ENCODE measurements at places on chromosomes 6 and 20. TPM values are rescaled to one million over a fixed set of nuclear protein-coding genes. Genes with fewer than 3 reads are reported as not detected.

The CYP39A1 gene
- total RNA-seq, result 0.84 TPM

The HSPA1A gene
- total RNA-seq, result 52.7 TPM

The PPP1R18 gene
- 156 TPM for total RNA-seq

The DLL1 gene
- 1.6 TPM for total RNA-seq

DNA sequence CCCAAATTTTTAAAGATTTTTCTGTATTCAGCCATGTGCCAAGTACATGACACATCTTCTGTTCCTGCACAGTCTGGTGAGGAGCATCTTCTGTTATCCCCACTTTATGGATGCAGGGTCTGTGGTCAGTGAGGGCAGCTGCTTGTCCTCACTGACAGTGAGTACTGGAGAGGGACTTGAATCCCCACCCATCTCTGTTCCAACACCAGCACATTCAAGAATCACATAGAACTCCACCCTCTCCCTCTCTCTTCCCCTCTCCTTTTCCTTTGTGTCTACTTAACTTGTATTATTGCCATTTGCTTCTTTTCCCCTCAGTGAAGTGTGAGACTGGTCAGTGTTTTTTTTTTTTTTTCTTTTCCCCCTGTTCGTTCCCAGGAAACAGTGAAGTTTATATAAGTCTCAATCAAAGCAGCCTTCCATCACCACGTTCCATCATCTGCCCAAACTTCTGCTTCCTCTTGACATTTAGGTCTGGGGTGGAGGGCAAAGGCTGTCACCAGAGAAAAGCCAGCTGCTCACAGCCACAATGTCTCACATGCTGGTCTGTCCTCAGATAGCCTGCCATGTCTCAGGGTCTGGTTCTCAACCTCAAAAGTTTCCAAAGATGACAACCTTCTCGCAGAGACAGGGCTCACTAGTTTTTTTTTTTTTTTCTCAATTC lies 110.0 kb upstream of the SSTR4 start:
- DNase-seq, result no peak

The LY6G6D gene
- not detected for total RNA-seq

The DSP gene
- total RNA-seq, result 468 TPM

The COL11A2 gene
- total RNA-seq, result 1.3 TPM

DNA sequence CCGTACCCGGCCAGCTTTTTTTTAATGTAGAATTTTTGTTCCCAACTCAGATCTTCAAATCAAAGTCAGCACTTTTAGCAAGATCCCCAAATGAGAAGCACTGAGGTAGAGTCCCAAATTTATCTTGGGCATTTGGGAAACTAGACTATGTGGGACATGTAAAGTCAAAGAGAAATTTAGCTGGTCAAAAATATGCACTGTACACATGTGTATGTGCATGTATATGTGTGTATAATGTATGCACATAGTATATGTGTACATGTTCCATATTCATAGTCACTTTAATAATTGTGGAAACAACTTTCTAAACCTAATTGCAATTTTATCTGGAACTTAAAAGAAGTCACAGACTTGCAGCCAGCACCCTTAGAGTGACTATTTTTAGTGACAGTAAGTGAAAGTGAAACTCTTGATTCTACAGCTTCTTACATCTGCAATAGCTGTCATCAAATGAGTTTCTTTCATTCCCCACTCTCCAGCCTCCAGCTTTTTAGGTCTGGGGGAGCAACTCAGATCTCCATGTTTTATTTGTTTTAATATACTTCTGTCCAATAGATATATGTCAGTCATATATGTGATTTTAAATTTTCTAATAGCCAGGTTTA lies 53.6 kb downstream of the CDC40 start:
- peak; percentile 10 for DNase-seq

- DNase-seq, result peak; percentile 46
Measured at GRCh38 chr6:158978757-158979156, 21.2 kb downstream of the RSPH3 start.

DNA sequence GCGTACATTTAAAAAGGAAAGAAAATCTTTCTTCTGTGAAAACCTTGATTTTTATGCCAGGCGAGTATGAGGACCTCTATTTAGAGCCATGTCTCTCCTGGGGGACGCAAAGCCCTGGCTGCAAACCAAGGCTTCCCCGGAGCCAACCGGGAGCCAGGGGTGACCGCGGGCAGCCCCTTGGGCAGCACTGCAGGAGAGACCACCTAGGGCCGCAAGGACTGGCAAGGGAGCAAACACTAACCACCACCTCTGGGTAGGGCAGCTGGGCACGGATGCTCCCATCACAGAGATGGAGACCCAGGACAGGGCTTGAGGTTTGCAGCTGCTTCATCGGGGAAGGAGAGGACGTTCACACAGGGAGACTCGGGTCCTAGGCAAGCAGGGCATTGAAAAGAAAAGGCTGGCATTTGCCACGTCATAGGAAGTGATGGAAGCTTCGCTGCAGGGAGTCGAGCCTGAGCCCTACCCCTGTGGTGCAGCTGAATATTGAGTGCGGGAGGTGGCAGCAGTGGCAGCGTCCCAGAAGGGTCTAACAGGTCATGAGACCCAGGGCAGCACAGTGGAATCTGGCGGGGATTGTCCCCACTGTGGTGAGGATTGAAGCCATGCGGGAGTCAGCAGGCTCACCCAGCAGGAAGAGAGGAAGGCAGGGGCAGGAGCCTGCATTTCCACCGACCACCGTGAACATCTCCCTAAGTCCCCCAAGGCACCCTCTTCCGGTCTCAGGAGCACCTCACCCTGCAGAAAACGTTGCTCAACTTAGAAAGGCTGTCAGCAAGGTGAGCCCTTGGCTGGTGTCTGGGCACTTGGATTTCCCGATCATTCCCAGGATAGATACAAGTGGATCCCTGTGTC lies 156.2 kb upstream of the CST7 start:
- no peak for DNase-seq

GRCh38 chr6:79193971-79194370 lies 40.5 kb downstream of the HMGN3 start:
- DNase-seq, result no peak

DNA sequence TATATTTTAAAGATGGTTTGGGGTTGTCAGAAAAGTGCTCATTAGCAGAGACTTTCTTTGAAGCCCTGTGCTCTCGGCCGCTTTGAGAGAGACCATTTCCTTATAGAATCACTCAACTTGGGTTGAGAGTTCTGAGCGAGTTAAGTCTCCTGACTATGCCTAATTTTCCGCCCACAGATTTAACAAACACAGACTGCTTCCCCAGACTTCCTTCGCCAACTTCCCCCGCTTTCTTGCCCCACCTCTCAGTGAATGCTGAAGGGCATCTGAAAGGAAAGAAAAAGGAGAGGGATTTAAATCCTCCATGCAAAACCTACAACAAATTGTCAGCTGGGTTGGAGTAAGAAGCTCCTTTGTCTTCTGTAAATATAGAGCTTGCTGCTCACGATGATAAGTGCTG lies 224.0 kb downstream of the EYA2 start:
- no peak for DNase-seq

The RAET1L gene
- not detected for total RNA-seq

The SLCO4A1 gene
- total RNA-seq, result 0.43 TPM

The GSTA3 gene
- total RNA-seq, result not detected

The FBXO5 gene
- total RNA-seq, result 6.1 TPM

The LGSN gene
- total RNA-seq, result 0.25 TPM

DNA sequence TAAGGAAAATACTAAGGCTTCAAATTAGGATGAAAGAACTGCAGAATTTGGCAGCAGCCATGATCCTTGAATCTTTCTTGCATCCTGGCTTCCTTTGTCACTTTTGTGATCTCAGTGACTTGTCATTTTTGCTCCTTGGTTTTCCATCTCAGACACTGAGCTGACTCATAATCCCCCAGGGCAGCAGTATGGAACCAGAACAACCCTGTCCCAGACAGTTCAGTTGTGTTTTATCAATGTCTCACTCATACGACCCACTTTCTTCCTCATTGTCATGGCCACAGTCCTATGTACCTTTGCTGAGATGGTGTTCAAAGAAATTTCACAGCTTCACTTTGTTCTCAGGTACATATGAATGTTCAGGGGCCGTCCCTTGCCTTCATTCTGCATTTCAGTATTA lies 488.5 kb upstream of the BTBD3 start:
- DNase-seq, result no peak

DNA sequence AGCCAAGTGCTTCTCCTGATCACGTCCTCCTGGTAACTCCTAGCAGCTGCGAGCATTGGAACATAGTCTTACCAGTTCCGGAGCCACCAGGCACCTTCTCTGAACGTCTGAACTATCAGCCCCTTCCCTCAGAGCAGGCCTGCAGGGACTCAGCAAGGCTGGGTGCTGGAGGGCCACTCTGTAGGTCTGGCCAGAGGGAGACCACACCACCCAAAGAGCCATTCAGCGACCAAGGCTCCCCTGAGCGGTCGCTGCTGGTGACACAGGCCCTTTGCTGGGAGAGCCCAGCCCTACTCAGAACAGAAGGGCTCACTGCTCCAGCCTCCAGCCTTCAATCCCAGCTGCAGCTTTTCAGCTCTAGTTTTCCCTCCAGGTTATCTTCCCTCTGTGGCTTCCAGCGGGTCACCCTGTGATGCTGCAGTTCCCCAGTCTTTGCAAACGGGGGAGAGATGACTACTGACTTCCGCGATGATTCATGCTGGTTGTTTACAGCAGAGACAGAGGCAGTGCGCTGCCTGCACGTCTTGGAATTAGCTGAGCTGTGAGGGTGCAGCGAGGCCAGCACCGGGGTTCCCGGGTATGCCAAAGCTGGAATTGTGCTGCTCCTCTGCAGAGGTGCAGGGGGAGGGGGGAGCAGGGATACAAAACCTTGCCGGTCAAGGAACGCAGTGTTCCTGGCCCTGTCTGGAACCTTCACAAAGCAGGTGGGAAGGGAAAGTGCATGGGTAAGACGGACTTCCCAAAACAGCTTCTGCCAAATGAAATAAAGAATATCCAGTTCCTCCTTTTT lies 161.4 kb downstream of the LY86 start:
- peak; percentile 88 for DNase-seq

DNA sequence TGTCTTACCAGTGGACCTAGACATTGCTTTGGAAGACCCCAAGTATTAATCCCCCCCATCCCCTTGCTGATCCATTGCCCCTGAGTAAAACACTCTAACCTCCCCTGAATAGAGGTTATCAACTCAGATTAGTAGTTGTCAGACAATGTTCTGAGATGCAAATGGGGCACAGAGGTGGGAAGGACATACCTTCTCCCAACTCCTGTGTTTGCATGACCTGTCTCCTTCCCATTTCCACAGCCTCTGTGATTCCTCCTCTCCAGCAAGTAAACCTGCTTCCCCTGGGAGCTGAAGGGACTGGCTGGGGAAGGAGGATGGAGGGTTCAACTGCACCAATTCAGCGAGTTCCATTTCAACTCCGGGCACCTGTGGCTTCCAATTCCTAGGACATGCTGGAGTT lies 199.8 kb upstream of the SASH1 start:
- no peak for DNase-seq

DNA sequence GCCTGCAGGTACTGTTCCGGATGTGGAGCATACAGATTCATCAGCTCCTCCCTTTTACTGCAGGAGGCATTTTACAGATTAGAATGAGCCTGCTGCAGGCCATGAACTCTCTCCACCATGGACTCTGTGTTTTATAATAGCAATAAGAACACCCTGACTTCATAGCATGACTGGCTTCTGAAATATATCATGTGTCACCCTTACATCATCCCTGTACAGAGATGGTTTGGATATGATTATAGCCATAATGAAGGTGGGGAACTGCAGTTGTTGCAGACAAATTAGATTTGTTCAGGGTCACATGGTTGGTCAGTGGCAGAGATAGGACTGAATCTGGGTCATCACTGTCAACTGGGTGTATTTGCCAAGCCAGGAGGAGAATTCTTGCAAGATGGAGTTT lies 100.7 kb downstream of the FOXO3 start:
- peak; percentile 36 for DNase-seq

The CLPSL2 gene
- total RNA-seq, result not detected

GRCh38 chr6:72968704-72969103 lies 256.6 kb downstream of the KHDC1L start:
- DNase-seq, result peak; percentile 69

DNA sequence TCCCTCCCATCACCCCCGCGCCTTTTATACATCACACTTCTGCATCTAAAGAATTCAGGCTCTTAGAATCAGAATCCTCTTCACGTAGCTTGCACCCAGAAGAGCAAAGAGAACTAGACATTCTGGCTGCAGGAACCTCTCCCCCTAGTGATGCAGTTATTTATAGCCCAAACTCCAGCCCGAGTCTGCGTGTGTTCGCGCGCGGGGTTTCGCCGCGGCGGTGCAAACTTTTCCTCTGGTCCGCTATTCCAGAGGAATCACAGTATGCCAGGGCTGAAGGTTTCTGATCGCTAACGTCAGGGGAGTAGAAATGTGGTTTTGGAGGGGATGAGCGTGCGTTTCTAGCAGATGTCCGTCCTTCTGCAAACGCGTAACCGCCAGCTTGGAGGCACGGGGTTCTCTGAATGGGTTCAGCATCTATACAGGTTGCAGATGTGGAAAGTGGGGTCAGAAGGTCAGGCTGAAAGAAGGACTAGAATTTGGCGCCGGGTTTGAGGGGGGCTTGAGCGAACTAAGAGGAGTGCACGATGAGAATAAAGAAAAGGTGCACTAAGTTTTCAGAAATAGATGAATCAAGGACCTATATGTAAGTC lies 1.8 kb downstream of the EPHA7 start:
- DNase-seq, result peak; percentile 20

The CDSN gene
- total RNA-seq, result 0.22 TPM

The PPP1R3G gene
- total RNA-seq, result 0.39 TPM

GRCh38 chr6:111411978-111412566 lies 70.9 kb downstream of the REV3L start:
- no peak for DNase-seq

GRCh38 chr6:129269076-129269475 lies 386.1 kb downstream of the LAMA2 start:
- no peak for DNase-seq

DNA sequence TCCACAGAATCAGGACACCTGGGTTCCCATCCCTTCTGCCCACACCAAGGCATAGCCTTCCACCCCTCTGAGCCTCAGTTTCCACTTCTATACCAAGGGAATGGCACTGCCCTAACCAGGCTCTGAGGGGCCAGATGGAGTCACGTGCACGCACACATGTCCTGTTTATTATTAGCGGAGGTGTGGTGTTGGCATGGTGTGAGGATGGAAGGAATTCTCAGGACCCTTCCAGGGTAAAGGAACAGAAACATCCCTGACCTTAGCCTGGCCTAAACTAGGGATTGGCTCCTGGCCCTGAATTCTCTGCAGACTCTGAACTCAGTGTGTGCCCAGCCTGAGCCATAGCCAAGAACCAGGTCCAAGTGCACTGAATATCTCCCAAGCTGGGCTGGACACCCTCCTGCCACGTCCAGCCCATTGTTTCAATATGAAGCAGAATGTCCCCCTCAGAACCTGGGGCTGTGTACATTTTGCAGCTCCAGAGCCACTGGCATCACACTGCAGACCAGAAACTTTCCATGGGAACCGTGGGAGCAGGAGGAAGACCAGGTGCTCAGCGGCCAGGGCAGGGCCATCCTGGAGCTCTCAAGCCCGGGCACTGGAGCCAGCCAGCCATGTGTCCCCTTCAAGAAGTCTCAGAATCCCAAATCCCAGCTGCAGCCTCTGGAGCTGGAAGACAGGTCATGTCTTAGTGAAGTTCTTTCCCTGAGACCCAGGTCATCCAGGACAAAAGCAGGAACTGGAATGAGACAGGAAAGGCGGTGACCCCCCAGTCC lies 208.4 kb downstream of the ANKRD60 start:
- DNase-seq, result no peak
